ENCODE measurements at places on chromosomes 1 and 21. TPM values are rescaled to one million over a fixed set of nuclear protein-coding genes. Genes with fewer than 3 reads are reported as not detected.
A peak's percentile ranks its signal among the peaks of the same experiment; 100 is the strongest.

DNA sequence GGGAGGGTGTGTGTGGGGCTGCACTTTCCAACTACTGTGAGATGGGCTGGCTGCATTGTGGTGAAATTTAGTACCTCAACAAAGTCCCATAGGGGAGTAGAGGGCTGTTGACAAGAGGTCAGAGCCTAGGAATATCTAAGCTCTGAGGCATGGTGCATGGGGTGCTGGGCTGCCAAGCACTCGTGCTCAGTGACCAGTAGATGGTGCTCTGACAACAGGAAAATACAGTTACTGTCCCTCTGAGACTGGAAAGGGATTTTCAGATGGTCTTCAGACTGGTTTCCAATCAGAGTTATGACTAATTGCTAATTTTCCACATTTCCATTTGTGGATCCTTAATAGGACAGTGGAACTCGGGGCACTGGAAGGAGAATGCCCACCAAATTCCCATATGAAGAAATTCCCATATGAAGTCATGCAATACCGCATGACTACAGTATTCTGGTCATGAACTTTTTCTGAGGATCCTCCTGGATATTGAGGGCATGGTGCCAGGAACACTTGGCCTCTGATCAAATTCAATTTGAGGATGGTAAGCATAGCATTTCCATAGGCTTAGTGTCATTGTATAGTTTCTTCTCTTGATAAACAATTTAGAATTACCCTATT lies 4.1 kb upstream of the CACNA1E start:
- no peak for DNase-seq

DNA sequence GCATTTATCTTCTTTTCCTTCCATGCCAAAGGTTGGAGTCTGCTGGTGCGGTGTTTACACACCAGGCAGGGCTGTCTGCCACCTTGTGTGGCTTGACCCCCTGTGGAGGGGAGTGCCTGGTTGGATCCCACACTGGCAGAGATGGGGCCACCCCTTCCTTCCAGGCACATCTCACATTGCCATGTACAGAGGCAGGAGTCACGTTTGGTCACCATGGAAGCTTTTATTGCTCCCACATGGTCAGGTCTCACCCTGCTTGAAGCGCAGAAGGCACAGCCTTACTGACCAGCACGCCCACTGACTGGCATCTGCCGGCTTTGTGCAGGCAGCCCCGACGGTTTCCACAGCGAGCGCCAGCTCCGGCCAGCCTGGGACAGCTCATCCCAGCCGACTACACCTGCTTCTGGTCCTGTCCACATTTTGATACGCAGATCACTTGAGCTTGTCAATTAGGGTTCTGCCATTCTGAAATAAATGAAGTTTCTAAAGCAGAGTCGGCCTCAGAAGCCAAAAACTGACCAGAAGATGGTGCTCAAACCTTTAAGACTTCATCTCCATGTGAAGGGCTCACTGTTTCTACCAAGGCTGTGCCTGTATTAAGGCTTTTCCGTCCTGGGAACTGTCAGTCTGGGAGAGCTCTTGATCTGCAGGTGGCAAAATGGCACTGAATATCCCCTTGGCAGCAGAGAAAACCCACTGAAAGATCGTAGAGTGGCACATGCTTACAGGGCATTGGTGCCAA lies 35.6 kb upstream of the EPHA8 start:
- no peak for DNase-seq

DNA sequence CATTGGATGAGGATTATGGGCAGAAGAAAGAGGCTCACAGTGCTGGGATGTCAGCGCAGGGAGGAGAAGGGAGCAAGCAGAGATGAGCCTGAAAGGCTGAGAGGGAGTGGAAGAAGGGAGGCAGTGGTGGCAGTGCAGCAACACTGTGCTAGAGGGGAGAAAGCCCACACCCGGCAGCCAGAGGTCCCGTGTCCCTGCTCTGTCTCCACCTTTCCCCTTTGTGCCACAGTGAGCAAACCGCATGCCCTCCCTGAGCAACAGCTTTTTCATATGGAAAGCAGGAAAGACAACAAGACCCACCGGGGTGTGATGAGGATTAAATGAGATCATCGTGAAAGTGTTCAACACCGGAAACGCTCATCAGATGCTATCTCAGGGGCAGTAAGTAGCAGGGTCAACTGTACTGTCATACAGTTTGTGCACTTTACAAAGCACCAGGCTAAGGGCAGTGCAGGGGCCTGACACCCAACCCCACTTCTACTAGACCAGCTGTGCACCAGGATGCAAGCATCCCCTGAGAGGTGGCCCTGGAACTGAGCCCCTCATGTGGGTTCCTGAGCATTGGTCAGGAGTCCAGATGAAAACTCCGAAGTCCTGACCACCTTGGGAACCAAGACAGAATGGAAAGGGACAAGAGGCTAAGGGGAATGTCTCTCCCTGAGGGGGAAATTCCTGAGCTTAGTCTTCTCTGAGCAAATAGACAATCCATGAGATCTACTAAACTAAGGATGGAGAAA lies 9.1 kb downstream of the NHLH1 start:
- no peak for DNase-seq

- no peak for DNase-seq
These were observed 27.2 kb upstream of the LRRC8C start for GRCh38 chr1:89605692-89606091.

- DNase-seq: no peak
These were observed 180.9 kb downstream of the PCP4 start for GRCh38 chr21:40047993-40048730.

DNA sequence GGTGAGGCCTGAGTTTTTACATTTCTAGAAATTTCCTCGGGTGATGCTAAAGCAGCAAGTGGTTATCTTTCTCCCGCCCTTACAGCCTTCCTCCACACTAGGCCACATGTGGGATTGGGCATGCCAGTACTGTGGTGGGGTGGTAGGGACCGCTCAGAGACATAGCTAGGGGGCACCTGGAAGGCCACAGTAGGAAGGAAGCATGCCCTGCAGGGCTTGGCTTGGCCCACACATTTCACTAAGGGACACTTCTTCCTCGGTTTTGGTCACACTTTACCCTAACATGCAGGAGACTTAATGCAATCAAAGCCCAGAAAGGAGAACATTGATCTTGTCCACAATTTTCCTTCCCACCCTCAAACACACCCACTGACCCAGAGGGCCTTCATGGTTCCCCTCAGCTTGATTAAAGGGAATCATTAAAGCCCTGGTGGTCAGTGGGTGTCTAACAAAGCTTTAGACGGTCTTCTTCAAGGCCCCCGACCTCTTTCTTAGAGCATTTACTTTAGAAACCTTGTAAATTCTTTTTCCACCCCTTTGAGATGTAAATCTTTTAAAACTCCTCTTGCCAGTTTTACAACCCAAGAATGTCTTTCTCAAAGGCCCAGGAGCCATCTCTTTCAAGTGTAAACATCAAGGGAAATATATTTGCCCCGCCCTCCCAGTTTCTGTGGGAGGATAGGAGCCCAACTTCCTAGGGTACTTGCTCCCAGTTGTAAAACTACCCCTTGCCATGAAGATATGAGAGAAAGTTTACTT lies 246.4 kb upstream of the PTBP2 start:
- DNase-seq: no peak

- DNase-seq: no peak
These were observed 46.0 kb downstream of the NUF2 start for GRCh38 chr1:163367721-163368120.

DNA sequence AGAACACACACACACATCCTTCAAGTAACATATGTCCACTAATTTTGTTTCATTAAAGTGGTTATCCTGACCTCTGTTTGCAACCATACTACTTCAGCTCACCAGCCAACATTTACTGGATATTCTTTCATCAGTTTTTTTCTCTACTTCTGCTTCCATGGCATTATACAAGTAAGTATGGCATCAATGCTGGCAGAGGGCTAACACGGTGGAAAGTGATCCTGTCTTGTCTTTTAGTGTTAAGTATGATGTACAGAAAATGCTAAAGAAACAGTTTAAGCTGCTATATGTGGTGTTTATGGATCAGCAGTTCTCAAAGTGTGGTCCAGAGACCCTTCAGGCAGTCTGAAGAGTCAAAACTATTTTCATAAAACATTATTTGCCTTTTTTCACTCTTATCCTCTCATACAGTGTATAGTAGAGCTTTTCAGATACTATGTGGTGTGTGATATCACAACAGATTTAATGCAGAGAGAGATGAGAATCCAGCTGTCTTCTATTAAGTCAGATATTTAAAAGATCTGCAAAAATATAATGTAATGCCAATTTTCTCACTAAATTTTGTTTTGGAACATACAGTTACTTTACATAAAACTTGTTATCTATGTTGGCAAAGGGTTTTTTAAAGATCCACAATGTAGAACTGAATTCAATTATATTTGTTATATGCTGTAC lies 46.6 kb downstream of the FOXJ3 start:
- DNase-seq: no peak

GRCh38 chr1:206568256-206568655 lies 44.0 kb downstream of the EIF2D start:
- DNase-seq: no peak

DNA sequence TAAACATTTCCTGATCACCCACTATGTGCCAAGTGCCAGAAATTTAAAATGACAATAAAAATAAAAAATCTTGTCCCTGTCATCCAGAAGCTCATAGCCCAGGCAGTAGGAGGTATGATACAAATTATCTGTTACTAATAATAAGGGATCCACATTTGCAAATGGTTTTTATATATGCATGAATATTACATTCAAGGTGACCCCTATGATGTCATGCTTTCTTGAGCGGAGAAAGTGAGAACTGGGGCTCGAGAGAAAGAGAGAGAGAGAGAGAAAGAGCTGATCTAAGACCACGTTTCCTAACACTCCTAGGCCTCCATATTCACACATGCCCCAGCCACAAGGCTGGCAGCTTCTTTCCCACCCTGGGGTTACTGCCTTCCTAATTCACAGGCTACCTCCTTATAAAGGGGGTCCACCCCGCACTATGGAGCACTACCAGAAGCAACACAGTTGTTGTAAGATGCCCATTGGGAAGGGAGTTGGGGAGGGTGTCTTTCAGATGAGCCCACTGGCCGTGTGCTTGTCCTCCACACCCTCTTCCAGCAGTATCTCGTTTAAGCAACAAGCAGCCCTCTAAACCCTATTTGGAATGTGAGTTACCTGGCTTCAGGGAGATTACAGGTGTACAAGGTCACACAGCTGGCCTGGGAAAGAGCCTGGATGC lies 28.8 kb upstream of the LRRN2 start:
- DNase-seq: no peak

The NLRP3 gene
- 2.4 TPM for total RNA-seq

GRCh38 chr21:29155933-29156260 lies 25.5 kb downstream of the MAP3K7CL start:
- no peak for DNase-seq

GRCh38 chr1:114235960-114236359 lies 82.3 kb upstream of the SYT6 start:
- no peak for DNase-seq

- DNase-seq: no peak
These were observed 60.0 kb upstream of the ATP5PO start for GRCh38 chr21:33975548-33976081.

DNA sequence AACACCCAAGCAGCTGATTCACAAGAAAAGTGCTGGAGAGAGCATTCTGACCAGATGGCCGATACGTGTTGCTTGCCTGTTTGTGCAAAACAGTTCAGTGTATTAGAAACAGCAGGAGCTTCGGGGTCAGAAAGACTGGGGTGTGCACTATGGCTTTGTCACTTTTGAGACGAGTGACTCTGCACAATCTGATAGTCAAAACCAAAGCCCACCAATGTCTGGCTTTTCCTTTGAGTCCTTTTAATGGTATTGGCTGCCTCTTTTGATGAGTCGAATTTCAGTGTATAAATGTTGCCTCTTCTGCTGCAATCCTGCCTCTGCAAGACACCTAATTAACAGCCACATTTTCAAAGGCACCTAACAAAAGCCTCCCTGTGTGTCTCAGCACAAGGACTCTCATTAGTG lies 444.6 kb downstream of the AJAP1 start:
- no peak for DNase-seq

The ETV3L gene
- total RNA-seq: not detected

- peak; percentile 81 for DNase-seq
These were observed 46.3 kb upstream of the VANGL1 start for GRCh38 chr1:115595279-115596079.

- DNase-seq: no peak
These were observed 23.4 kb downstream of the BEND5 start for GRCh38 chr1:48753293-48753692.

The GUCA2B gene
- total RNA-seq: not detected

The SMYD2 gene
- total RNA-seq: 41.7 TPM

- DNase-seq: peak; percentile 13
These were observed 257.1 kb downstream of the GRIK3 start for GRCh38 chr1:36776948-36777831.

GRCh38 chr1:67811781-67812180 lies 21.5 kb downstream of the GNG12 start:
- no peak for DNase-seq

DNA sequence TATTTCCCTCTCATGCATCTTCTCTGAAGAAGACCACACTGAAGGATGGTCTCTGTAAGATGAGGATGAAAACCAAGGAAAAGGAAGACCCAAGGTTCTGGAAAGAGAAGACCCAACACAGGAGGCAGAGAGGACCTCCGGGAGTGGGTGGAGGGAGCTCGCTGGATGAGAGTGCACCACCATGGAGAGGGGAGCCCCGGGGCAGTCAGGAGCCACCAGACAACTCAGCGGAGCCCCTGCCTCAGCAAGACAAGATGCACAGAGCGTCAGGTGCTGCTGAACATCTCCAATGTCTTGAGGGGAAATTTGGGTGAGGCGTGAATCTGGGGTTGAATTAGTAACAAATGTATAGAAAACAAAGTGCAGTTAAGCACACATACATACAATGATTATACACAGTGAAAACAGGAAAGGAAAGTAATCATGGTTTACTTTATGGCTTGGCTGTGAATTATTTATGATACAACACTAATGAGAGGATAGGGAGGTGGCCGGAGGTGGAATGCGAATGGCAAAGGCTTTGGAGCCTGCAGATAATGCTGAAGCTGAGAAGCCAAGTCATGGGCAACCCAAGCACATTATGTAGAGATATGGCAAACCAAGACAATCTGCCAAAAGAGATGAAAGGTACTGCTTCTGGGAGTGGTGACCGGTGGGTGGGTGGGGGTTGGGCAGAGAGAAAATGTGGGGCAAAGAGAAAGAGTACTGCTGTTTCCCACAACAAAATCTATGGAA lies 80.4 kb upstream of the EDN2 start:
- no peak for DNase-seq

DNA sequence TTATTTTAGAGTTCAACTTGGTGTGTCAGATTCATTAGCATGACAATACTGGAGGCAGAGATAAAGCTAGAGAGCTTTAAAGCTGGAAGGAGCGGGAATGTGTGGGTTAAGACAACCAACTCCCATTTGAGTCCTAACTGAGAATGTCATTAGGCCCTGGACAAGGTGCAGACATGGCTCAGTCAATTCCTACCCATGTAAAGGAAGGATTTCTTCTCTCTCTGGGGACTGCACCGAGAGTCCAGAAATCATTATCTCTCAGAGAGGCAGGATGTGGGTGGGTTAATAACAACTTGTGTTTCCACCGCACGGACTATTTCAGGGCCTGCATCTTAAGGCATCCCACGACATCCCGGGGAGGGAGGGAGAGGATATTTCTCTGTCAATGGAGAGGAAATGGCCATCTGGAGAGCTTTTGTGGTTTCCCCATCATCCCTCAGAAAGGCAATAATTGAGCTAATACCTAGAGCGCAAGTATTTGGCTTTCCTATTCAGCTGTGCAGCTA lies 46.7 kb upstream of the SARS1 start:
- no peak for DNase-seq

The SPATA46 gene
- total RNA-seq: not detected

All from urinary bladder (tissue), 4 donors.